Activated effector memory CD4-positive, alpha-beta T cell treated with Interleukin-2 at 50 U/mL for 16 hours (primary cell): ENCODE measurements at places on chromosomes 4 and X.

DNA sequence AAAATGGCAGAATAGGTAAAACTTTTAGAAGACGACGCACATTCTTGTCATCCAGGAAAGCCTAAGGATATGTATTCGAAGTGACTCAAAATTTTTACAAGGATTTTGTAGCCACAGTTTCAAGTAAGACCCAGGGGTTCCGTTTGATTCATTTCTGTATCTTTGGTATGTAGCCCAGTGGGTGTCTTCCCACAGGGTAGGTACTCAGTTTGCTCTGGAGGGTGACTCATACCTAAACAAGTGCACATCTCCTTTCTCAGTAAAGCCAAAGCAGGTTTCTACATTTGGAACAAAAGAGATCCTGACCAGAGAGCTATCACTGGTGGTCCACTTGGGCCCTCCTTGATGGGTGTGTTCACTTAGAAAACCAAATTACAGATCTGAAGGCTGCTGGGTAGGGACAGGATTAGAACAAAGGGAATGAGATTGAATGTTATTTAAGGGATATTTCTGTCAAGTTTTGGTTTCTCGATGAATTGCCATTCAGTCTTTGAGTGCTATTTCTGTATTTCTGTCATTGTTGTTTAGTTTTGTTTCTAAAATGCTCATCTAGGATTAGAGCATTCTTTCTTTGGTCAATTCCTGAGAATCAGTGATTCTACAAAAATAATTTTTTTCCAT, 56.1 kb downstream of the PLS3 start:
- DNase-seq, result no peak

- no peak for DNase-seq
These were observed 81.2 kb downstream of the LDB2 start for GRCh38 chr4:16817286-16817685.

GRCh38 chr4:151117371-151117962, 18.0 kb downstream of the RPS3A start:
- DNase-seq, result no peak

DNA sequence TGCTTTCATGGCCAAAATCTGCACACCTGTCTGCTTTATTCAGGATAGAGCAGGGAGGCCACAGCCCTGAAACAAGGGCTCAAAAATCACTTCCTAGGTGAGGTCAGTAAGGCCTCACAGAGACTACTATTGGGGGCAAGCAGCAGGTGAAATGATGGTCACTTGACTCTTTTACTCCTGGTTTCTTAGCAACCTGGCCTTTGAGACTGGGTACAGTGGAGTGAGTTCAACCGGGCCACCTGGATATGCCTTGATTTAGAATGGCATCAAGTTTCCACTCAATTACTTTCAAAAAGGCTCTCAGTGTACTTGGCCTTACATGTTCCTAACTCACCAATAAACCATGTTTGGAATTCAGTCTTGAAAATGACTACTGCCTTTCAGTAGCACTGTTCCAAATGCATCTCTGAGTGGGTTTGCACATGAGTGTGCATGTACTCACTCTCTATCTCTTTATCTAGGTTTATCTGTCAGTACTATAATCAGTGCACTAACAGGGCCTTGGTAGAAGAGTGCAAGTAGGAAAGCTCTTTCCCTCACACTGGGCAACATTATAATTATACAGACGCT, 388.2 kb downstream of the OPHN1 start:
- DNase-seq, result no peak

DNA sequence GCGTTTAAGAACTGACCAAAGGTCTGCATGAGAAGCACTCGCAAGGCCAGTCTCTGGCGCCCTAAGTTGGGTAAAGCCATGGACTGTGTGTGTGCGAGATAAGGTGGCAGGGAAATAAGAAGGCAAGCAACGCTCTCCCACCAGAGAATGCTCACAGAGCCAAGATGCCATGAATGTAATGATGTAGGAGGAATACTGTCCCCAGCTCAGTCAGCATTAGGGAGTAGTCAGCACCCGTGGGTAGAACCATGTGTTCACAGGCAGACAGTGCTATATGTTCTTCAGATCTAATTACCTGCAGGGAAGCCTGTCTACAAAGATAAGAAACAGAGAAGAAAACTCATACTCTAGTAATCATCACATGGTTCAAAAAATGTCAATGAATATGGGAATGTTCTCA, 68.8 kb downstream of the SEC24D start:
- DNase-seq, result no peak

- no peak for DNase-seq
These were observed 781.2 kb upstream of the DIAPH2 start for GRCh38 chrX:95903490-95903889.

GRCh38 chr4:189773909-189774308, 166.8 kb upstream of the FRG1 start:
- DNase-seq, result no peak

DNA sequence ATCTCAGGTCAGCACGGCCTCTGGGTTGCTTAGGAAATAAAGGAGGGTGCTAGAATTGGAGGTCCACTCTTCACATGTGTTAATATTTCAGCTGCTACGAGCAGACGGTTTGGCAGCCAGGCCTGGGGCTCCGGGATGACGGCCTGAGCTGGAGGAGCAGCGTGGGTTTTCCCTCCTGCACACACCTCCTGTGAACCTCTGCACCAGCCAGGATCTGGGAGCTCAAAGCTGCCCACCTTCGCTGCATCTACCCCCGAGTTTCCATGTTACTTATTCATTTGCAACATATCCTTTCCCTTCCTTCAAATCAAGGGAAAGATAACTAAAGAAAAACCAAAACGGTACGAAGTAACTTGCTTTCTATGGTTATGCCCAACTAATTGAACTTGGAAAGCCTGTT, 13.6 kb downstream of the STOX2 start:
- no peak for DNase-seq
